ENCODE measurements at places on chromosomes 7 and 10. TPM values are rescaled to one million over a fixed set of nuclear protein-coding genes. Genes with fewer than 3 reads are reported as not detected.

Gene SPDYE18
- total RNA-seq, result 1.2 TPM

Gene TRIM50
- not detected for total RNA-seq

DNA sequence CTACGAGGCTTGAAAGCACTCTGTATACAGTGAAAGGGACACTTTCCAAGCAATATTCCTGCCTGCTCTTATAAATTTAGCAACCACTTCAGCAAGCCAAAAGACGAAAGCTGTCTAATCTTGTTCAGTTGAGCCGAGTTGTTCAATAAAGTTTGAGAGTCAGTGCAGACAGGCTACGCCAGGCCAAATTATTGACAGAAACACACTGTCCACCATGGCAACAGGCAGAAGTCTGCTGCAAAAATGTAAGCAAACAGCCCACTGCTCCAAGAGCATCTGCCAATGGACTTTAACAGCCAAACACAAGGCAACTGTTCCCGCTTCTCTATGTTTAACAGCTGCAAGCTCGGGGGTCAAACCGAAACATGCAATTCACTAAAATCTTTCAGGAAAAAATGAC is 85.7 kb downstream of the GLI3 start:
- H3K27me3 ChIP-seq, result no peaks in the 10 kb centered on the region
- H3K36me3 ChIP-seq, result no peaks in the 10 kb centered on the region
- no peak for DNase-seq
- peak overlapping the region; percentile 12 for H3K4me3 ChIP-seq
- peaks cover 63% of the 10 kb centered on the region for H3K4me1 ChIP-seq

GRCh38 chr7:127891854-127892438 is 139.3 kb downstream of the LRRC4 start:
- H3K36me3 ChIP-seq, result no peaks in the 10 kb centered on the region
- H3K4me3 ChIP-seq, result no peak overlapping the region
- no peaks in the 10 kb centered on the region for H3K27me3 ChIP-seq
- no peaks in the 10 kb centered on the region for H3K4me1 ChIP-seq

DNA sequence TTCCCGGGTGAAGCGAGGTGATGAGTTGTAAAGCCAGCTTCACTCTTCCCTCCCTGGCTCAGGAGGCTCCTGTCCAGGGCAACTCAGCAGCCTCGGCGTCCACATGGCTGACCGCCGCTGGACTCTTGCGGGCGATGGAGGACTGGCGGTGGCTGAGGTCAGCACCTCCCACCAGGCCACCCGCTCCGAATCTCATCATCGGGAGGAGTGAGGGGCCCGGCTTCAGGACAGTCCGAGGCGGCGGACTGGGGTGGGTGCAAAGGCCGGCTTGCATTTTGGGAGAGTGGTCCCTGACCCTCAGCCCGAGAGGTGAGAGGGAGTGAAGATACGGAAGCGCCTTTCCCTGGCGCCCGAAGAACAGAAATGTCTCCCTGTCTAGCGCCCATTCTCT is 759 bp downstream of the DNAJB12 start:
- H3K4me3 ChIP-seq, result peak overlapping the region; percentile 63
- no peak for DNase-seq
- no peaks in the 10 kb centered on the region for H3K36me3 ChIP-seq
- H3K27me3 ChIP-seq, result no peaks in the 10 kb centered on the region
- H3K4me1 ChIP-seq, result peaks cover 50% of the 10 kb centered on the region
- peak overlapping the region; percentile 97 for H3K27ac ChIP-seq

DNA sequence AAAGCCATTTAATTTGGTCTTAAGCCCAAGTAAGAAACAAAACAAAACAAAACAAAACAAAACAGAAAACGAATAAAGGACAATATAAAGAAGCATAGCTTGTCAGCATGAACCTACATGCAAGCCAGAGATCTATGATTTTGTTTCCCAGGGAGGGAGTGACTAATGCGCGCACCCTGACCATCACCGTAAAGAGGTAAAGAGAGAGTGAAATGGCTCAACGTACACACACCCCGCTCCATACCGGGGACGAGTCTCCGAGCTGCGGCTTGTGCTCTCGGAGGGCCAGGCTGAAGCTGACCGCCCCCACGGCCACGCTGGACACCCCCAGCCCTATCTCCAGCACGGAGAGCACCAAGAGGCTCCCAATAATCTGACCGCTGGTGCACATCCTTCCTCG is 1.1 kb downstream of the TMEM196 start:
- DNase-seq, result no peak
- H3K4me1 ChIP-seq, result peaks cover 15% of the 10 kb centered on the region
- H3K27me3 ChIP-seq, result no peaks in the 10 kb centered on the region
- no peak overlapping the region for H3K4me3 ChIP-seq

Gene MYO1G
- total RNA-seq, result 5.2 TPM
